ENCODE measurements at places on chromosomes 16 and 17.

DNA sequence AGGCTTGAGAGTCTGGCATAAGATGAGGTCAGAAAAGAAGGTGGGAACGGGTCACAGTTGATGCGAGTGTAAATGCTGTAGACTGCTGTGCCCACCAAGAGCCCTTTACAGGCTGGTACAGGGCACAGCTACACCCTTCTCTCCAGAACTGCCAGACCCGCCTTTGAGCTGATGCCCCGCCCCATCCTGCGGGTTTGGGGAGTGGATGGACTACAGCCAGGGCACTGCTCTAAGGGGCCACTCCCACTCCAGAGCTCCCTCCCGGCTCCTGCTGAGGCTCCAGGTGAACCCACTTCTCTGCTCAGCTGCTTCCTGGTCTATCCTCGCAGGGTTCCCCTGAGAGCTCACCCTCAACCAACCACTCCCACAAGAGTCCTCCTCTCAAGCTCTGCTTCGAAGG lies 12.3 kb downstream of the MEIOB start:
- DNase-seq, result no peak

DNA sequence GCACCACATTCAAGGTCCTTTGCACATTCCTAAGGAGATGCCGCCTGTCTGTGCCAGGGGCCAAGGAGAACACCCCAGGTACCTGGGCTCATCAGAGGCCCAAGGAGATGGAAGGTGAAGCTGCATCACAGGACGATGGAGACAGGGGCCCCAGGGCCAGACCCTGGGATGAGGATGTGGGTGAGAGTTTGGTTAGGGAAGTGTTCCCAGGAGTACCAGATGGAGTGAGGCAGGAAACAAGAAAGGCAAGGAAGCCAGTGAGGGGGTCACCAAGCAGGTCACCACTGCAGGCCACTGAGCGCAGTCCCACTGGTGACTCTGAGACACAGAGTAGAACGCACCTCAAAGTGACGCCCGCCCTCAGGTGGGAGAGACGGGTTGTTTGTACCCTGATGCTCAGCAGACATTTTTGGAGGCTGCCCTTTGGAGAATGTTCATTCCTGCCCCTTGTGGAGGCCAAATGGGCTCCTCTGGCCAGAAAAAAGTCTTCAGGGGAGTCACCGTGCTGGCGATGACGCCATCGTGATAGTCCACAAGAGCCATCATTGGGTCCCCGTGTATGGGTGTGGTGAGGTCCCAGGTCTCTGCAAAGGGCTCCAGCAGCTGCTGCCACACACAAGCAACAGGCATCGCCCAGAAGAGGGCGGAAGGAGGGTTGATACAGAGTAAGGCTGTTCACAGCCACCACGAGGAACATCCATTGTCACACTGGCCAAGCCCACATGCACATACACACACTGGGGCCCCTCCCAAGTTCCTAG lies 57.5 kb downstream of the BEAN1 start:
- DNase-seq, result no peak

DNA sequence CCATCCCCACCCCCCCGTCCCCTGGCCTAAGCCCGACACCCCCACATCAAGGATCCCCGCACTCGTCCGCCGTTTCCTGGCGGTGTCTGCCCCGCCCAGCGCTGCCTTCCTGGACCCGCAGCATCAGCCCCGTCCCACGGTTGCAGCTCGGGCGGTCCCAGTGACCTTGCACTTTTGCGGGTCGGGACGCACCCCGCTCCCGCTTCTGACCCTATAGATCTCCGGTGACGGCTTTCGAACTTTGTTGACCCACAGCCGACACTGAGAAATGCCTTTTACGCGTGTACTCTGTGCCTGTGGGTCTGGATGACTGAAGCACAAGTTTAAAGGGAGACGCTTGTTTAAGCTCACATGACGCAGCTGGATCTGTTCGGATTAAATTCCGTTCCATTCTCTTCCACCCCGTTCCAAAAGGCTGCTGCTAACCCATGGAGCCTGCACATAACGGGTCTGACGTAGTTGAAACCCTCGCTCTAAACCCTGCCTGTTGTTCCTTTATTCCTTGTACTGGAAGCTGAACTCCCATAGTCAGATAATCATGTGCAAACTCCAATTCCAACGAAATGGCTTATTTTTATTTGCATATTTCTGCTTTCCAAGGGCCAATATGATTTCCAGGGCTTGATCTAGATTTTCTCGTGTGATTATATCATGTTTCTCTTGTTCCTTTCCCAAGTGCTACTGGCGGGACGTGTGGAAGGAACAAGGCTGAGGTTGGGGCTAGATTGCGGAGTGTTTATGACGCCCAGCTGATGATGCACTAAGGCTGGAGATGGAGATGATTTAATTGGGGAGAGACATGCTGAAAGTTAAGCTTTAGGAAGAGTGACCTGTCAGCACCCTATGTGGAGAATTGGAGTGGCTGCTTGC lies 834 bp downstream of the FLYWCH1 start:
- no peak for DNase-seq

- no peak for DNase-seq
Observed at GRCh38 chr17:56838687-56839086, 4.7 kb downstream of the DGKE start.

- no peak for DNase-seq
Observed at GRCh38 chr17:41894791-41895331, 23.9 kb downstream of the ACLY start.

DNA sequence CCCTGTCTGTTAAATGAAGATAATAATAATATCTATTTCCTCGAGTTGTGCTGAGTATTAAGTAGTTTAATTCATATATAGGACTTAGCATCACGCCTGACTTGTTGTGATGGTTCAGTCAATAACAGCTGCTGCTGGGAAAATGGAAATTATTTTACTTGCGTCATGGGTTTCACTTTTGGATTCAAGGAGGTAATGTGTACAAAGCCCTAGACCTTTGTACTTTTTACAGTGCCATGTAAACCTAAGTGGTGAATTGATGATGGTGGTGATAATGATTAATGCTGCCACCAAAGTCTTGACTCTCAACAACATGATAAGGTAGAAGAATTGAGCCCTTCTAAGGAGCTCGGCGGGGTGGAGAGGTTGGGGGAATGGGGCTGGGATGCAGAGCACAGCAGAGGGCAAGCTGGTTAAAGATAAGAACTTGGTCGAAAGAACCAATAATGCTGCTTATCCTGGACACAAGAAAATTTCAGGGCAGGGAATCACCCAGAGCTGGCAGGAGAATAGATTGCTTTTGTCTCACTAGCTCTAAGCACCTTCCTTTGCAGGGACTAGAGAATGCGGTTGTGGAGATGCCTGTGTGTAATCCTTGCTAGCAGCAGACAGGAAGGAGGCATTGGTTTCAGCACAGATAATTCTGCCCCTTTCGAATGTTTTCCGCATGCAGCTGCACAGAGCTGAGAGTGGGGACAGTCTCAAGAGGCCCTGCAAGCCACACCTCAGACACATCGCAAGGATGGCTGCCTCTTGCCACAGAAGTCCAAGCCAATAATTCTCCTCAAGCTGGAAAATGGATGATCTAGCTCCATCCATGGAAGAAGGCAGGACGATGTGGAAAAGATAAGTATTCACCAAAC lies 187.1 kb downstream of the TMEM114 start:
- DNase-seq, result no peak
